Stimulated activated CD8-positive, alpha-beta memory T cell treated with anti-CD3 and anti-CD28 coated beads, Interleukin-15, amount 100 ng/mL, for 48 hours (primary cell): ENCODE measurements at places on chromosomes 7 and 10.

GRCh38 chr7:151116603-151117440 lies 30.5 kb downstream of the AGAP3 start:
- DNase-seq: no peak

GRCh38 chr10:113430634-113431397 lies 122.0 kb upstream of the HABP2 start:
- DNase-seq: no peak

- no peak for DNase-seq
Measured at GRCh38 chr7:137694405-137694804, 152.4 kb downstream of the DGKI start.

DNA sequence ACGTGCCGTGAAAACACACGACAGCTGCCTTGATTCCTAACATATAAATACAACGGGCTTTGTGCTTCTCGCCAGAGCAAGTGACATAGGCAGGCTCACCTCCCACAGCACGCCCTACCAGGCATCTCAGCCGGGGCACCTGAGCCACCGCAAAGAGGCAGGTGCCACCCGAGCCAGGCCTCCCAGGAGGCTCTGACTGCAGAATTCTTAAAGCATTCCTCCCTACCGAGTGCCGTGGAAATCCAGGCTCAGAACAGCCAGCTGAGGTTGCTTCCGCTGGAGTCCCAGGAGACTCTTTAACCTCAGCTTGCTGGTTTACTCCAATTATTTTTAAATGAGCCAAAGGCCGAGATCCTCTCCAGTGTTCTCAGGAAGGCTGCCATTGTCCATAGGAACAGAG lies 206.5 kb downstream of the USP6NL start:
- no peak for DNase-seq

DNA sequence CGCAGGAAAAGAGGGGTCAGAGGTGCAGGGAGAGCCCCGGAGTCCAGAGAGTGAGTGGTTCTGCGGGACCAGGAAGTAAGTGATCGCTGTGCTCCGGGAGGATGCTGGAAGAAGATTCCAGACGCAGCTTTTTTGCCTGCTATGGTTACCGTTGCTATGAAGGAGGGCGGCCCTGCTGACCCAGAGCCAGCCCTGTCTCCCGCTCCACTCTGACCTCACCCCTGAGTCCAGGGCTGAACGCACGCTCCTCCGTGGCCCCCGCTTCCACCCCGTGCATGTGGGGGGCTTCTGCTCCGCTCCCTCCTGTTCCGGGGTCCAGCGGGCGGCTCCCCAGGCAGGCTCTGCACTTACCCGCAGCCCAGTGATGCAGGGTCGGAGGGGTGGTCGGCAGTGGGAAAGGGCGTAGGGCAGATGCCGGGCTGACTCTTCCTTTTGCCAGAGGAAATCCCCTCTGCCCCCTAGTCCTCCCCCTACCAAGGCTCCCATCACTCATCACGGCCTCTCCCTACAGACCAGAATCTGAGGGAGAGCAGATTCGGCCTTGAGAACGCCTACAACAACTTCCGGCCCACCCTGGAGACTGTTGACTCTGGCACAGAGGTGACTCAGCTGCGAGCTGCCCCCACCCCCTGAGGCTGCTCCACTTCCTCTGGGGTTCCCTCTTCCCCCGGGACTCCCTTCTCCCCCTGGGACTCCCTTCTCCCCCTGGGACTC lies 2.7 kb upstream of the MUC17 start:
- DNase-seq: peak; percentile 66

DNA sequence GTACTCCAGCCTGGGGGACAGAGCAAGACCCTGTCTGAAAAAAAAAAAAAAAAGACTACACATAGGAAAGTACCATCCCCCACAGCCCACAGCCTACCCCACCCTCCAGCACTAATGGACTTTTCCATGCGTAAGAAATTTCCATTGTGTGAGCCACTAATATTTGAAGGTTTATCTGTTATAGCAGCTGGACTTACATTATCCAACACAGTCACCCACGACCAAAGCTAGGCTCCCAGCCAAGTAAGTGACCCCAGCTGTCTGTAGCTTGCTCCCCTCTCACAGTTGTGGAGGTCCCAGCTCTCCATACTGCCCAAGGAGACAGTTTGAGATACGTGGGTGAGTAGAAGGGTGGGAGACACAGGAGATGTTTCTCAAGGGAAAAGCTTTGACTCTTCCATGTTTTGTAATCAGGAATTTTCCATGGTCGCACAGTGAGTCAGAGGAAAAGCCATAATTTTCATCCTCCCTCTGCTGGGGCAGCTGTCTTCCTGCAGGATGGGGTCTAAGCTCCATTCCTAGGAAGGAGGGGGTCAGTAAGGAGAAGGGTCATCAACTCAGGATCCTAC lies 57.4 kb downstream of the CAV1 start:
- DNase-seq: no peak

GRCh38 chr7:151237244-151238189 lies 5.2 kb downstream of the CHPF2 start:
- no peak for DNase-seq

GRCh38 chr7:129776362-129776722 lies 164.8 kb downstream of the NRF1 start:
- no peak for DNase-seq

- no peak for DNase-seq
Measured at GRCh38 chr7:98495200-98495955, 94.5 kb upstream of the BAIAP2L1 start.

GRCh38 chr10:129055986-129056385 lies 411.1 kb upstream of the MGMT start:
- no peak for DNase-seq

DNA sequence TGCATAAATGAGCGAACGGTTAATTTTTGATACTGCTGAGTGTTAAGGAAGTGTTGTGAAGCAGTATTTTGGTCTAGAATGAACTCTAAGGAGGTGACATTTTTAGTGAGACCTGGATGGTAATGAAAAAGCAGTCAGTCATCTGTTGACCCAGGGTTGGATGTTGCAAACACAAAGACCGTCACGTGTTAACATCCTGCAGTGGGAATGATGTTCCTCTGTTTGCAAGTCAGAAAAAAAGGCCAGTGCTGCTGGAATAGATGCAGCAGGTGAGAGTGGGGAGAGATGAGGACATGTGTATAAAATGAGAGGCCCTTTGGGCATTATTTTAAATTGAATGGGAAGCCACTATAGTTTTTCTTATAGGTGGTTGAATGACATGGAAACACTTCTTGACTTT lies 39.3 kb downstream of the INSYN2A start:
- DNase-seq: no peak

DNA sequence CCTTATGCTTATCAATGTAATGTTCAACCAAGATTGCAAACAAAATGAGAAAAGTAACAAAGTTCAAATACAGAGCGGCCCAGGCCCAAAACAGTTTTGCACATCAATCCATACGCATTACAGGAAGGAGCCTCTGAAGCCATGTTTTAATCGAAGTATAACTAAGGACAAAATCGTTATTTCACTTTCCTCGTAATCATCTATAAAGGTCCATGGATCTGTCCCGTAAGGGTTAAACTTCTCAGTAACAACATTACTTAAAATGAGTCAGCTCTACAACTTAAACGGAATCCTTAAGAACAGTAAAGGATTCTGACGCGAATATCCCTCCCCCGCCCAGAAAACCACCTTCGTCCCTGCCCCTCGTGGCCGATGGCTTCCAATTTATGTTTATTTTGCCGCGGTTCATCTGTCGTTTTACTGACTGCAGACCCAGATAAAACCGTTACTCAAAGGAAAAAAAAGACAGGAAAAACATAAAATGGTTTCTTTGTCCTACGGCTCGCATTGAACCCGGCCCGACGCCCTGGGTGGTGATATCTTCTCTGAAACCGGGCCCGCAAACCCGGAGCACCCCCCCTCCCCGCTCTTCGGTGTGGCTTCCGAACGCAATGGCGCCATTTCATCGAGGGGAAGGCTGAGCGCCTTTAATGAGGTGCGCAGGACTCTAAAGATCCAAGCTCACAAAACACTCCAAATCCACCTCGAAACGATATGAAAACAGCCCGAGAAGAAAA lies 1.1 kb downstream of the HNRNPA2B1 start:
- peak; percentile 34 for DNase-seq

GRCh38 chr10:101380353-101381017 lies 26.5 kb downstream of the BTRC start:
- no peak for DNase-seq
